LHCN-M2 (cell line): ENCODE measurements at places on chromosomes 12 and 14. TPM values are rescaled to one million over a fixed set of nuclear protein-coding genes. Genes with fewer than 3 reads are reported as not detected.

DNA sequence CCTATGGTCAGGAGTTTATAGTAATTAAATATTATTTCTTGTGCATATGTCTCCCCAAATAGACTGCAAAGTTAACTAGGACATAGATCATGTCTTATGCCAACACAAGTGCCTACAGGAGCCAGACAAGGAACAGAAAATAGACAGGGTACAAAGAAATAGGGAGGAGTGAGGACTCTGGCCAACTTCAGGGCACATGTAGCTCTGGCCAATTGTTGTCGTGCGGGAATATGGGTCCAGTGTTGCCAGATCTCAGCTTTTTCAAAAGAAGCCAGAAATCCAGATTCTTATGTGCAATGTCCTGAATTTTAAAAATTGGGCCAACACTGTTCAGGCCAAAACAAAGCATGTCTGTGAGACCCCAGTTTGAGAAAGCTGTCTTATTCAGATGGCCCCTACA, 68.7 kb downstream of the RFX4 start:
- DNase-seq, result no peak

DNA sequence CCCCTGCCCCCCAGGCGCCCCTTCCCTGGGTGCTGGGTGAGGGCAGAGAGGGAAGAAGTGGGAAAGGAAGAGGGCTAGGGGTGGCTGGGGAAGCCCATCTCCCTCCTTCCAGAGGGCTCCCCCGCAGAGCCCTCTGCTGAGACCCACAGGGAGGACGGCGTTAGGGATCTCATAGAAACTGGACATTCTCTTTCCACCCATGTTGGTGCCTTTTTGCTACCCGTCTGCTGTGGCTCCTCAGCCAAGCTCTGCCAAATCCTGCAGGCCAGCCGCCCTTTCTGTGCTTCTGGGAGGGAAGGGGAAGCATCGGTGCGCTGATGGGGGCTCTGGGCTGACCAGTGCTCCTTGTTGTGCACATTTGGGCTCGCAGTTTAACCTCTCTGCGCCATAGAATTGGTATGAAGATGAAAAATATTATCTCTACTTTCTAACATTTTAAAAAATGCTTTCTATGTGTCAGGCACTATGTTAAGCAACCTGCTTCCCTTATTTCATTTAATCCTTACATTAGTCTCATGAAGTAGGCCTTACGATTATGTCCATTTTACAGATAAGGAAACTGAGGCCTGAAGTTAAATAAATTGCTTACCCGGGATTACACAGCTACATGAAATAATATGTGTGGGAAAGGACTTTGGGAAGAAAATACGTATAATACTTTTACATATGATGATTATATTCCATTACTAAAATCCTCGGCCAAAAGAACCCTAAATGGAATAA, 981 bp downstream of the SLC48A1 start:
- DNase-seq, result no peak

The OR4K15 gene
- not detected in 2 replicates for total RNA-seq

DNA sequence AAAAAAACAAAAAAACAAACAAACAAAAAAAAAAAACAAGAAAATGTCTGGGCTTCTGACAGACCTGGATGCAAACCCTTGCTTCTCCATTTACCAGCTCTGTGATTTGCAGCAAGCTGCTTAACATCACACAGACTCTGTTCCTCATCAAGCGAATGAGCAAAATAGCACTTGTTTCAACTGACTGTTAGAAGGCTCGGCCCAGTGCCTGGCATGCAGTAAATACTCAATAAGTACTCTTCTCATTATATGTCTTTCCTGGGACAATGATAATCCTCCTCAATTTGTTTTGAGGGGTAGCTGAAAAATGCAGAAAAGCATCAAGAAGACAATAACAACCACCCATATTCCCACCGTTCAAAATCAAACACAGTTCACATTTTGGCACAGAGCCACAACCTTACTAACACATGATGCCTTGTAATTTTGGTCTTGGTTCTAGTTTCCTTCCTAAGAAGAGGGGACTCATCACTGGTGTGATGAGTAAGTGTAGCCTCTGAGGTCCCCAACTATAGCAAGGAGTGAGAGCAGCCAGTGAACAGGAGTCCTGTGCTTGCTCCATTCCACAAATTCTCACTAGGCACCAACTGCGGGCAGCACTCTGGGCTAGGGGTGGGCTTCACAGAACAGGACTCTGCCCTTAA, 60.4 kb downstream of the TTC7B start:
- DNase-seq, result peak; percentile 10

DNA sequence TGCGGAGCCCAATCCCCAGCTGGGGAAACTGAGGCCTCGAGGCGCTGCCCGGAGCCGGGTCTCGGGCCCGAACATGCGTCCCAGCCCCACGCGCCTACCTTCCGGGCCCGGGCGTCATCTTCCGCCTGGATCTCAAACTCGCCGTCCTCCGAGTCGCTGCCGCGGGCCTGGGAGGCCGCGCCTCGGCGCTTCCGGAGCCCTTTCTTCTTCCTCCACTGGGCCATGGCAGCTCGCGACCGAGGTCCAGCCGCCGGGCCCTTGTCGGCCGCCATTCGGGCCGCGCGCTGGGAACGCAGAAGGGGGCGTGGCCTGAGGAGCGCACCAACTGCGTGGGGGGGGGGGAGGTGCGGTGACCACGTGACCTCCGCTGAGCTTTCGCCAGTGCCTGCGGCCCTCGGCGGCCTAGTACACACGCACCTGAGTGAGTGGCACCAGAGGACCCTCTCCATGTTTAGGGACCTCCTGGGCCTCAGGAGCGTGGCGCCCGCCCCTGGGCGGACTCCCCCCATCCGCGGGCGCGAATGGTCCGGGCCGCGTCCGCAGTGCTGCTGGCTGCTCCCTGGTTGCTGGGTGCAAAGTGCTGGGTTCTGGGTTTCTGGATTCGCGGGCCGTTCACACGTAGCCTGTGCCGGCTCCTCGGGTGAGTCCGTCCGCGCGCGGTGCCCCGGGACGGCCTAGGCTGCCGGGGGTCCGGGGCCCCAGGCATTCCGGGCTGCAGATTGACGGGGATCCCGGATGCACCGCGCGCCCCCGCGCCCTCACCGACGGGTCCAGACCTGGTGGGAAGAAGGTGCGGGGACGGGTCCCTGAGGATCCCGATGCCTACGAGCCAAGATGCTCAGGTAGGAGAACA, at the start of the genes DDX54 and RITA1:
TSS of gene DDX54 (minus strand) at position 299 of the 853 bp plus-strand sequence. CDS start at position 272, 27 bp downstream.
TSS of gene RITA1 (plus strand) at position 542 of the 853 bp plus-strand sequence. CDS start 1,026 bp downstream, outside the sequence.
- DNase-seq, result peak; percentile 66

DNA sequence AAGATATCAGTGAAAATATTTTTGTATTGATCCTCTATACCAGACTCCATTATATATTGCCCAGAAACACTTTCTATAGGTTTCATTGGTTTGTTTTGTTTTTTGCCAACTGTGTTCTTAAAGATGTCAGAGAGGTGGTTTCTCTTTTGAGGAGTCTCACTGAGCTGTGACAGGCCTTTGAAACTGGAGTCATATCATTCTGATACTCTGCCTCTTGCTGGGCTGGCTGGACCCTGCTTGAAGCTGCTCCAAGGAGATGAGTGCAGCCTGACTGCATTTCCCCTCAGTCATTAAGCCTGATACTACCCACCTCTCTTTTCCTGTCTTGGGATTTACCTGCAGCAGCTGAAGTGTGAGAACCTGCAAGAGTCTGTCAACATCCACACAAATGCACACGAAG, 16.4 kb upstream of the TAS2R30 start:
- no peak for DNase-seq

The GLS2 gene
- not detected in 2 replicates for total RNA-seq

The C12orf76 gene
- 7.7 and 9.0 TPM in 2 replicates for total RNA-seq

The XPOT gene
- total RNA-seq, result 72.3 and 72.8 TPM in 2 replicates

The CD27 gene
- total RNA-seq, result 0.17 and 0.19 TPM in 2 replicates

DNA sequence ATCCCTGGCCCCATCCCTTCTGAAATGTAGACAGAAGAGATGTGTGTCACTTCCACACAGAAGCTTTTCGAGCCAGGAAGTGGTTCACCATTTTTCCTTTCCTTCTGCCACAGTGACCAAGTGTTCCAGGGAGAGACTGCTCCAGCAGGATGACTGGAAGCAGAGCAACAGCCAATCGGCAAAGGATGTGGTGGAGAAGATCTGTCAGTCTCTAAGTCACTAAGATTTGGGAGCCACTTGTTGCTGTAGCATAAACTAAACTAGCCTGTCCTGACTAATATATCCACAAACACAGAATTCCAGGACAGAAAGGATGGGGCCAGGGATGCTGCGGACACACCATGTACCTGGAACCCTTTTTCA, 42.9 kb downstream of the DUSP6 start:
- peak; percentile 27 for DNase-seq

- DNase-seq, result peak; percentile 72
Observed at GRCh38 chr12:62866451-62867082, 68.4 kb downstream of the PPM1H start.

The TEX22 gene
- total RNA-seq, result 0.06 TPM in 1 of 2 replicates, not detected in the other

GRCh38 chr12:88866881-88867280, 286.6 kb upstream of the KITLG start:
- DNase-seq, result no peak

GRCh38 chr12:129002427-129002826, 149.1 kb downstream of the GLT1D1 start:
- no peak for DNase-seq

DNA sequence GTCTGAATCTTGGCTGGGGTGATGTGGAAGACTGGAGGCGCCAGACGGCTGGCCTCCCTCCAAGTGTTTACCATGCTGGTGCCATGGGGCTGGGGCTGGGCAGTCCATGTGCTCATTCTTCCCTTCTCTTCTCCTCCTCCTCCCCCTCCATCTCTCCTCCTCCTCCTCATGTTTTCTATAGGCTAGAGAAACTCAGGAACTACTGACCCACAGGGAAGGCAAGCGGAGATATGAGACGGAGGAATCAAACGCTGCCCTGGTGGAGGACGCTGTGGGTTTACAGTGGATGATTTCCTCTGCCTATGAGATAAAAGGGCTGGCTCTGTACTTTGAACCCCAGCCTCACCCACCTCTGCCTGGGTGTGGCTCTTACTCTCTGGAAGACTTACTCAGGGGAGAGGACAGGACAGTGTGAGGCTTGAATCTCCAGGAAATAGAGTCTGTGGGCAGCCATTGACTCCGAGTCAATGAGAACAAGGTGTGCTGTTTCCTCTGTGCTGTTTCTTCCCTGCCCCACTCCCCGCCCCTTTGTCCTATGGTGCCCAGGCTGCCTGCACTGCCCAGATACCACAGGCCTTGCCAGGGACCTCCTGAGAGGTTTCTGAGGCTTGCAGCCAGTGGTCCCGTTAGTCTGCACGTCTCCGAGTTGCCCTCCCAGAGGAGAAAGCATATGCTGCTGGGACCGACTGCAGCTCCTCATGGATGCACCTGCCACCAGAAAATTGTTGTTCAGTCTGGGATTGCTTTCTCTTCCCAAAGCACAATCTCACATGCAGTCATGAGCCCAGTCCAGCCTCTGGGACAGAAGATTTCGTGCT, 132.6 kb upstream of the ARHGAP5 start:
- no peak for DNase-seq

- DNase-seq, result no peak
Observed at GRCh38 chr12:77229640-77230442, 164.5 kb upstream of the E2F7 start.

The DHH gene
- 0.06 TPM in 1 of 2 replicates, not detected in the other for total RNA-seq

The IL22 gene
- not detected in 2 replicates for total RNA-seq

GRCh38 chr14:22607291-22607690, 9.2 kb downstream of the ABHD4 start:
- DNase-seq, result peak; percentile 93

The POTEG gene
- not detected in 2 replicates for total RNA-seq

GRCh38 chr12:46794593-46795190, 31.1 kb downstream of the SLC38A4 start:
- no peak for DNase-seq

DNA sequence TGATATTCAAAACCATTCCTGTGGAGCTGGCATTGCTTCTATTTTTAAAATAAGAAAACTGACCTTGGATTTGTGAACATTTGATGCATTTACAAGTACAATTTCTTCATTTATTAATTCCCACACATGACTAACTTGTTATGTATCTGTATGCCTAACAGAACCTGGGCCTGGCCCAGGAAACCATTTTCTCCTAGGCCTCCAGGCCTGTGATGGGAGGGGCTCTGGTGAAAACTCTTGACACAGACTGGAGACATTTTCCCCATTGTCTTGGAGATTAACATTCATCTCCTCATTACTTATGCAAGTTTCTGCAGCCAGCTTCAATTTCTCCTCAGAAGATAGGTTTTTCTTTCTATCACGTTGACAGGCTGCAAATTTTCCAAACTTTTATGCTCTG, 42.0 kb downstream of the GLIPR1L2 start:
- no peak for DNase-seq

- DNase-seq, result no peak
Observed at GRCh38 chr12:132294121-132295034, 35.0 kb downstream of the GALNT9 start.

The CABP1 gene
- 0.45 TPM in 1 of 2 replicates, not detected in the other for total RNA-seq

The KIF26A gene
- total RNA-seq, result under 0.01 TPM in 1 of 2 replicates, not detected in the other

The CLEC14A gene
- not detected in 2 replicates for total RNA-seq

The MYF5 gene
- 628 and 957 TPM in 2 replicates for total RNA-seq

DNA sequence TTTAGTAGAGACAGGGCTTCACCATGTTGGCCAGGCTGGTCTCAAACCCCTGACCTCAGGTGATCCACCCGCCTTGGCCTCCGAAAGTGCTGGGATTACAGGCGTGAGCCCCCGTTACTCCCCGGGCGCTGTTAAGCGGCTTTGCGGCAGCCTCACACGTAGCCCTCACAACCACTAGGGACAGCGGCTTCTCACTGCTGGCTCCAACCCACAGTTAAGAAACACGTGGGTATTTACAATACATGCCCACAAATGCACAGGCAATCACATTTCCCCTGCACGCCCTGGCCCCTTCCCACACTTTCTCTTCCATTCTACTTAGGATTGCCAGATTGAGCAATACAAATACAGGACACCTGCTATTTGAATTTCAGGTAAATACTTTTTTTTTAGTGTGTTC, 37.0 kb upstream of the EIF5 start:
- no peak for DNase-seq

- no peak for DNase-seq
Observed at GRCh38 chr12:62468397-62468796, 1.8 kb downstream of the MON2 start.

The DNAJC22 gene
- 1.1 and 1.4 TPM in 2 replicates for total RNA-seq
